ENCODE measurements at places on chromosomes 5 and 9.

- DNase-seq: no peak
These were observed 11.1 kb downstream of the CCDC187 start for GRCh38 chr9:136292591-136293448.

- no peak for DNase-seq
These were observed 119.8 kb downstream of the AUH start for GRCh38 chr9:91241909-91242308.

DNA sequence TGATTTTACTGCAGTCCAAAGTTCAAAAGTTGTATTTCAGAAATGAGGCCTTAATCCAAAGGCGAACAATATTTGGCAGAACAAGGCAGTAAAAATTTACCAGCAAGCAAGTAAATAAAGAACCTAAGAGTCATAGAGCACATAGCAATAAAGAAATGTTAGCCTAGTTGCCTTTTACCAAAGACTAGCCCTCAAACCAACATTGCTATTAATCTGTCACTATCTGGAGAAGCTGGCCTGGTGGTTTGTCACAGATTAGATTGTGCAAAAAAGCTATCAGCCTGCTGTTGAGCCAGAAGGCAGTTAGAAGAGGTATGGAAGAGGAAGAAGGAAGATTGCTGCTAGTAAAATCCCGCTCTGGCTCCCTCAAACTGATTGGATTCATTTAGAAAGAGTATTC is 304.7 kb upstream of the KLF4 start:
- DNase-seq: no peak

GRCh38 chr5:15904899-15905830 is 274.4 kb downstream of the MARCHF11 start:
- DNase-seq: no peak

GRCh38 chr9:19485193-19485592 is 76.4 kb downstream of the ACER2 start:
- no peak for DNase-seq

GRCh38 chr9:69134412-69134811 is 39.7 kb upstream of the TJP2 start:
- no peak for DNase-seq

GRCh38 chr9:14301583-14302021 is 12.3 kb downstream of the NFIB start:
- no peak for DNase-seq

GRCh38 chr9:129851821-129852220 is 16.6 kb downstream of the USP20 start:
- no peak for DNase-seq

DNA sequence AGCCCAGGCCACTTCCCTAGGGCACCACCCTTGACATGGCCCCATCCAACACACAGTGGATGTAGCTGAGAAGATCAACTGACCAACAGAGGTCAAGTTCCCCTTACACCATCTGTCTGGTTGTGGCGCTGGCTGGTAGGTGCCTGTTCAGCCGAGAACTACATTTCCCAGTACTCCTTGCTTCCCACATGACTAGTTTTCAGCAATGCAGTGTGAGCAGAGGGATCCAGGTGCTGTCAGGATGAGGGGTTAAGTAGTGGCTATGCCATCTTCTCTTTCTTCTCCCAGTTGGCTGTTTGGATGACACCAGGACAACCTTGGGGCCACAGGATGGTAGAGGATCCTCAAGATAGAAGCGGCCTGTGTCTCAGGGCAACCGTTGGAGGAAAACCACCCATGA is 48.6 kb upstream of the SH3PXD2B start:
- no peak for DNase-seq

DNA sequence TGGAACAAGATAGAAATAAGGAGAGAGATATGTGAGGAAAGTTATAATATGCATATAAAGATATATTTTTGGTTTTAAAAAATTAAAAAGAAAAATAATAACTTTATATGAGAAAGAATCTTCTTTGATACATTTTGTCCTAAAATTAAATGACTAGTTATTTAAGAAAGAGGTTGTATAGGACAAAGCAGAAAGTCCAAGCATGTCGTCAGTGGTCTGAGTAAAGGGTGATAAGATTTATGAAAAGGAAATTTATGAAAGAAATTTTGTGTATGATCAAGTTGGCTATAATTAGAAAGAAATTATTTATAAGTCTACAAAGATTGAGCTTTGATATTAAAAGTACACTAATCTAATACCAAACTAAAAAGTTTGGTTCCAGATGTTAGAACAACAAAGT is 32.0 kb downstream of the GTF3C4 start:
- DNase-seq: no peak

GRCh38 chr9:14895806-14896205 is 14.4 kb downstream of the FREM1 start:
- no peak for DNase-seq

DNA sequence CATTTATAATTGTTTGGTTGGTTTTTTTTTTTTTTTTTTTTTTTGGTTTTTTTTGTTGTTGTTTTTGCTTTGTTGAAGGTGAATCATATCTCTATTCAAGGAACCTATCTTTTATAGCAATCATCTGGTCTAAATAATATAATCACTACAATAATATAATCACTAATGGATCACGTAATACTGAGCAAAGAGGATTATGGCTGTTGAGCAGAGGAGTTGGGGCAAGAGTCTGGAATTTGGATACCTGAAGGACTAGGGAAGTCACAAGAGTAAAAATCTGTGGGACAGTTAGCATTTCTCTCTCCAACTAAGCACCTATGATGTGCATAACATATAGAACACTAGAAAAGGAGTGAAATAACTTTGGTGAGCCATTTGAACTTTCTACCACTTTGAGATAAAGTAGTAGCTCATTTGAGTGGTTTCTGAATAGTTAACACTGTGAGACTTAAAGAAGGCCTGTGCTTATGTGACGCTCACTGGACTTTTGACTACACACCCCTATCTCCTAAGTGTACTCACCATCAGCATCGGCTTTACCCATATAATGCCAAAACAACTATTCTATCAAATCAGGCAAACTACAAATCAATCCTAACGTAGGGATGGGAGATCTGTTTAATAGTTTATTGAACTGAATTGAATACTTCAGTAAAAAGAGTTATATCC is 564.9 kb upstream of the TUSC1 start:
- DNase-seq: no peak

DNA sequence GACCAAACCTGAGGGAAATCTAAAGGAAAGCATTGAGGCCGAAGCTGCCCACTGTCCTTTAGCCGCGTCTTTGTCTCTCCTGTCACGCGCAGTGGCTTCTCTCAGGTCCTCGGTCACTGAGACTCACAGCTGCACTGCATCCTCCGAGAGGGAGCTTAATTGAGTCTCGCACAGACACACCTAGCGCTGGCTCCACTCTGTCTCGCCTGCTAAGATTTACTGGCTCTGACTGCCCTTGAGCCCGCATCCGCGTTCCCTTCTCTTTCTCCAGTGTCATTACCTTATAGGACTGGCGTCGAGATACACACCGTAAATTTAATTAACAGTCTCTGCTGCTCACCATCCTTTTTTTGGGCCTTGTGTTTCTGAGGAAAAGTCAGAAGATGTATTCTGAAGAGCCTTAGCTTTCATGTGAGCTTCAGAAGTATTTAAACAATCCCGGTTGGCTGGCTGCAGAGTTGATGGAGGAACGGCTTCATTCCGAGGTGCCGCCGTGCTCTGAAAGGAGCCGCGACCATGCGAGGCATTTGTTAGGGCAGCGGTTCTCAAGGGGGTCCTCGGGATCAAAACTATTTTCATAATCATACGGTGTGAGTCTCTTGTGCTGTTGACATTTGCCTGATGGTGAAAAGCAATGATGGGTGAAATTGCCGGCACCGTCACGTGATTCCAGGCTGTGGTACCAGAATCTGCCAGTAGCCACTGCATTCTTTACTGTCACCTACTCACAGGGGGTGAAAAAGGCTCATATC is 58.3 kb downstream of the GPR107 start:
- no peak for DNase-seq

DNA sequence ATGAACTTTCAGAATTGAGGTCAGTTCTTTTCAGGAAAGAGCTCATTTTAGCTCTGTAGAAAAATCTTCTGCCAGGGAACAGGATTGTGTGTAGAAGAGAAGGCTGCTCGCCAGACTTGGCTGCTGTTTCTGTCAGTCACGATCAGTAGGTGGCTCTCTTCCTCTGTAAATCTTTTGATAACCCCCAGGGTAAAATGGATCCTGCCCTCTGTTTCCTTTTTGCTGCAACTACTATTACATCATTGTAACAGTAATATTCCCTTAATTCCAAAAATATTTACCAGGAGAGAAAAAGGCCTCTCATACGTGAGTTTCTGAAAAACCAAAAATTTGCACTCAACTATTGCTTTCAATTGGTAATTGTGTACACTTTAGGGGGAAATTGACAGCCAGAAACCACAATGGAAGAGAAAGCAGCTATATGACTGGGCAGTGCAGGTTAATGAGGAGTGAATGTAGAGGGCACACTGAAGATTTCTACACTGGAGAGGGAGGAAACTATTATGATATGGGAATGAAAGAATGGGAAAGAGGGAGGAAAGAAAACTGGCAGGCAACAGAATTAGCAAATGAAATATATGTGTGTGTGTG is 12.3 kb downstream of the IFNA21 start:
- DNase-seq: no peak

DNA sequence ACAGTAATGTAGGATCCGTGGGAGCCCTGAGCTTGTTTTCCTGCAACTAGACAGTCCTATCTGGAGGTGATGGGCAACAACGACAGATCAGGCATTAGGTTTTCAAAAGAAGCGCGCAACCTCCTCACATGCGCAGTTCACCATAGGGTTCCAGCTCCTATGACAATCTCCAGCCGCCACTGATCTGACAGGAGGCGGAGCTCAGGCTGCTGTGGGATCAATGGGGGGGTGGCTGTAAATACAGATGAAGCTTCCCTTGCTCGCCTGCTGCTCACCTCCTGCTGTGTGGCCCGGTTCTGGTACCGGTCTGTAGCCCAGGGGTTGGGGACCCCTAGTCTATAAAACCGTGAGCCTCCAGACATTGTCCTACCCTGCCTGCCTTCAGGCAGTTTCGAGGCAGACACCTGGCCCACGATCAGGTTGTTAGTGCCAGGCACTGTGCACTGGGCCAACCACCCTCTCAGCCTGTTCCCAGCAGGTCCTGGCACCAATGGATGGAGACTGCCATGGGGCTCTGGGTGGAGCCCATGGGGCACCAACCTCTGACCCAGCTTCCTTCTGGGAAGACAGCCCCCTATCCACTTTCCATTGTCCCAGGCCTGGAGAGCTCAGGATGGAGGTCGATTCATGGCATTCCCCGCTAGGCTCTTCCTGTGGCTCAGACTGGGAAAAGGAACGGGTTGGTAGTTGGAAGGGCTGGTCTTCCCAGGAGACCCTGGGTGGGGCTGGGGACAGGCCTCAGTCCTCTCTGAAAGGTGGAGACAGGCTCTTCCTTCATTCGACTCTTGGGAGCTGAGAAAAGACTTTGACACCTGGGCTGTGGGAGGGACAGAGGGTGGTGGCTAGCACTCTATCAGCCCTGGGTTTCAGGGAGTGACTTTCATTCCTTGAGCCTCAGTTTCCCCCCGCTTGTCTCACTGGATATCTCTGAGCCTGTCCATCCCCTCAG is 1.7 kb downstream of the ENDOG start:
- no peak for DNase-seq

DNA sequence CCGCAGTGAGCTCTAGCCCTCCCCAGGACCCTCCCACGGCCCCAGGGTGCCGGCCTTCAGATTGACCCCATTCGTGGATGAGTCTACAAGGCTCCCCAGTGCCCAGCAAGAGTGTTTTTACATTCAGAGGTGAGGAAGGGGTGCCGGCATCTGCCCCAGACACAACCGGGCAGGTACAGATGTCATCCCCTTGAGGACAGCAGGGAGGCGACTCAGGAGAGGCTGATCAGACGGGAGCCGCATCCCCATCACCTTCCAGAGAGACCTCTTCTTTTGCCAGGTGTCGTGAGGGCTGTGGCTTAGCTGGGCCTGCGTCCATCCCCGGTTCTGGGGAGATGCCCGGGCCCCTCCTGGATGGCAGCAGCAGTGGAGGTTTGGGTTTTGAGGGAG is 4.3 kb upstream of the LRRC14B start:
- no peak for DNase-seq

DNA sequence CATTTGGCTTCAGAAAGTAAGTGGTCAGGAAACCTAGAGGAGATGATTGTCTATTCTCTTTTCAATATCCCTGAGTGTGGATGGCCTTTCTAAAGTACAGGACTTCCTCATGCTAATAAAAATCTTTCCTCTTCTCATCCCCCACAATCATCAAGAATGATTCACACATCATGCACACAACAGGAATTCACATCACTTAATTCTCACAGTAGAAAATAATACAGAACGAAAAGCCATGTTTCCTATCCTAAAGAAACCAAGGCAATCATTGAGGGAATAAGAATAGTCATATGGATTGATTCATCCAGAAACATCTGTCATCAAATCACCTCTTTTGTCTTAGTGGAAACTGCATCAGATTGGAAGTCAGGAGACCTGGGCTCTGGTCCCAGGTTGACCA is 203.1 kb upstream of the PIK3R1 start:
- DNase-seq: no peak

DNA sequence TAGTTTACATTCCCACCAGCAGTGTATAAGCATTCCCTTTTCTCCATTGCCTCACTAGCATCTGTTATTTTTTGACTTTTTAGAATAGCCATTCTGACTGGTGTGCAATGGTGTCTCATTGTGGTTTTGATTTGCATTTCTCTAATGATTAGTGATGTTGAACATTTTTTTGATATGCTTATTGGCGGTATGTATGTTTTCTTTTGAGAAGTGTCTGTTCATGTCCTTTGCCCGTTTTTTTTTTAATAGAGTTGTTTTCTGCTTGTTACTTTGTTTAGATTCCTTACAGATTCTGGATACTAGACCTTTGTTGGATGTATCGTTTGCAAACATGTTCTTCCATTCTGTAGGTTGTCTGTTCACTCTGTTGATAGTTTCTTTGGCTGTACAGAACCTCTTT is 25.3 kb downstream of the NIPBL start:
- DNase-seq: no peak

DNA sequence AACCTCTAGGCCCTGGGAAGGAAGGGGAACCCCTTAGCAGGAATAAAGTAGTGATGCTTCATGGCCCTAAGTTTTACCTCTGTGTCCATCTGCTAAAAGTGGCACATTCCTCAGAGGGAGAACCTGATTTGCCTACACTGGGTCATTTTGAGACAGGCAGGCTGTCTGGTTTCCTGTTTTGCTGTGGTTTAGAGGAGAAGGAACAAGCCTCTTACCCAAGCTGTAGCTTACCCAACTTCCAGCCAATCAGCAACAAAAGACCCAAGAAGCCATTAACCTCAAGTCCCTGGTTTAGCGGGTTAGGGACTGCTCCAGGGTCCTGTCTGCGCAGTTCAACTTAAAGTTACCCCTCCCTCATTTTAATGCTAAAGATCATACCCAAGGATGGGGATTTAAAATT is 411.0 kb downstream of the MAT2B start:
- DNase-seq: no peak

- DNase-seq: no peak
These were observed 12.1 kb downstream of the C9orf40 start for GRCh38 chr9:74940600-74940999.

GRCh38 chr5:84113246-84114105 is 271.2 kb downstream of the EDIL3 start:
- no peak for DNase-seq

DNA sequence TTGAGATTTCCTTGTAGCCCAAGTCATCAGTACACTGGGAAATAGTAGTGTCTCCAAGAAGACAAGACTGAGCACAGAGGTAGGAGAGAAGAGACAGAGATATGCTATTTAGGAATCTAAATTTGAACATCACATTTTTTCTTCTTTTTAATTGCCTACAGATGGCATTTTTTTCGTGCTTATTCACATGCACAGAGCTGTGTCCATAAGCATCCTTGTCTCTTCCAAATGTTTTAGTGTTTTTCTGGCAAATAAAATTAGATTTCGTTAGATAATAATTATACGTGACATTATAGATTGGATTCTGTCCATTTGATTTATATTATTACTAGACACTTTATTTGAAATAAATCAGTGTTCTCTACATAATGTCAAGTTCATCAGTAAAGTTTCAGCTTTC is 80.9 kb downstream of the PRR16 start:
- no peak for DNase-seq

Data from activated T-cell treated with anti-CD3 and anti-CD28 coated beads for 4 hours (primary cell).